ENCODE measurements at places on chromosomes 5 and 9.

DNA sequence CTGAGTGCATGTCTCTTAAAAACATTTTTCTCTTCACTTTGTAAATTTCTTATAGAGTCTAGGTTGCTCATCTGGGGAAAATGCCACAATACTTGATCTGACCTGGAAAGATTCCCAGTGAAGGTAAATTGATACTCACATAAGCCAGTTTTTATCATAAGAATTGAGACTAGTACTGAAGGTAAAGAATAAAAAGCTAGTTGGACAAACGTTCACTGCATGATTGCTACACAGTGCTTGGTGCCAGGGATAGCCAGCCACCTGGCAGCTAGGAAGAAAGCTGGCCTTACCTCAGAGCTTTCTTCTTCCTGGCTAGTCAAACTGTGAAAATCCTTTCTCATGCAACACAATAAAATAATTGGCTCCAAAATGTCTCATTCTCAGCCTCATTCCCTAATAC lies 77.1 kb downstream of the MUSK start:
- DNase-seq = no peak

- no peak for DNase-seq
These were observed 415.8 kb upstream of the PIK3R1 start for GRCh38 chr5:67799732-67800234.

- DNase-seq = no peak
These were observed 45.2 kb upstream of the FYB1 start for GRCh38 chr5:39264528-39264927.

GRCh38 chr5:173018358-173018757 lies 34.8 kb downstream of the ATP6V0E1 start:
- DNase-seq = no peak

DNA sequence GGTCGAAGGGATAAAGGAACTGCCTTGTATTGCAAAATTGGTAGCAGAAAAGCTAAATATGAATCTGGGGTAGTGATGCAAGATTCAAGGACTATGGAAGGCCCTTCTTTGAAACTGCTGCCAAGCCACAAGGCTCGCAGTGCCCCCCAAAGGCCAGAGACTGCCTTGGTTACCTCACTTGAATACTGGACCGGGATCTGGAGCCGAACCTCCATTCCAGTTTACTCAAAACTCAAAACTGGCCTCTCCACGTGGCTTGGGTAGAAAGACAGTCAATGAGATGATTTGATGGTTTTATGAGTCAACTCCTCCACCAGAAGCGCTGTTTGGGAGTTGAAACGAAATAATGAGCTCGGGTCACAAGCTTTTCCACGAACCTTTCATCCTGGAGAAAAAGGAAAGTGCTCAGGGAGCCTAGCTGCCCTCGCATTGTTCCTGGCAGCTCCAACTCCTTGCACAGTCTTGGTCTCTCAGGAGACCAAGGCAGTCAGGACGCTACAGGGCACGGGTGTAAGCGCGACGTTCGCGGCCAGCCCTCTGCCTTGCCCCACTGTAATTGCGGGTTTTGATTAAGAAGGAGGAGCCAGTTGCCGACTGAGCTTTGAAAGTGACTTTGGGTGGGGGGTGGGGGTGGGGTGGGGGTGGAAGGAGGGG lies 2.8 kb downstream of the ST8SIA4 start:
- no peak for DNase-seq

- DNase-seq = no peak
These were observed 17.8 kb upstream of the CEP72 start for GRCh38 chr5:594226-594860.

GRCh38 chr5:65790371-65791163 lies 68.6 kb downstream of the NLN start:
- no peak for DNase-seq

DNA sequence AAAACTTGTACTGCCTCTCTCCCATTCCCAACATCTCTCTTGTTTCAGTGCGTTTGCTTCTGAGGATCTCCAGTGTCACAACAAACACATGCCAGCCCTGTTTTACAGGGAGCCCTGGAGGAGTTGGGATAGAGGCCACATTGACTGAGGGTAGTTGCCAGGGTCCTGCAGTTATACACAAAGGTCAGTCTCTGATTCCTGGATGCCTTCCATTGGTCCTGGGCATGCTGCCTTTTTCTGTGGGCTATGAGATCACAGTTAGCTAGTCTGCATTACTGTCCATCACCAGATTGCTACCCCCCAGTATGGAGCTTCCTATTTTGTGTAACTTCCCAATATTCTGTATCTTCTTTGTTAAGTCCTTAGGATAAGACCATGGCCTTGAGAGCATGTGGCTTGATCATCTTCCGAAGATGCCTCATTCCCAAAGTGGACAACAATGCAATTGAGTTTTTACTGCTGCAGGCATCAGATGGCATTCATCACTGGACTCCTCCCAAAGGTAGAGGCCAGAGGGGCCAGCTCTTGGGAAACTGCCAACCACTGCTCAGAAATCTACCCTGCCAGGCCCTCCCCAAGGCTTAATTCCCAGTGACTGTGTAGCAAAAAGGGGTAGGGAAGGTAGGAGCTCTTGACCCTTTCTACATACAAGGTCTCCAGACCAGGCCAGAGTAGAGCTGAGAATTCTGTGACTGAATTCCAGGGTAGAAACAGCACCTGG lies 9.5 kb downstream of the NUDT2 start:
- peak; percentile 53 for DNase-seq

- DNase-seq = no peak
These were observed 17.0 kb upstream of the NTNG2 start for GRCh38 chr9:132144708-132145365.

- no peak for DNase-seq
These were observed 33.3 kb upstream of the DAPK1 start for GRCh38 chr9:87464110-87464991.

DNA sequence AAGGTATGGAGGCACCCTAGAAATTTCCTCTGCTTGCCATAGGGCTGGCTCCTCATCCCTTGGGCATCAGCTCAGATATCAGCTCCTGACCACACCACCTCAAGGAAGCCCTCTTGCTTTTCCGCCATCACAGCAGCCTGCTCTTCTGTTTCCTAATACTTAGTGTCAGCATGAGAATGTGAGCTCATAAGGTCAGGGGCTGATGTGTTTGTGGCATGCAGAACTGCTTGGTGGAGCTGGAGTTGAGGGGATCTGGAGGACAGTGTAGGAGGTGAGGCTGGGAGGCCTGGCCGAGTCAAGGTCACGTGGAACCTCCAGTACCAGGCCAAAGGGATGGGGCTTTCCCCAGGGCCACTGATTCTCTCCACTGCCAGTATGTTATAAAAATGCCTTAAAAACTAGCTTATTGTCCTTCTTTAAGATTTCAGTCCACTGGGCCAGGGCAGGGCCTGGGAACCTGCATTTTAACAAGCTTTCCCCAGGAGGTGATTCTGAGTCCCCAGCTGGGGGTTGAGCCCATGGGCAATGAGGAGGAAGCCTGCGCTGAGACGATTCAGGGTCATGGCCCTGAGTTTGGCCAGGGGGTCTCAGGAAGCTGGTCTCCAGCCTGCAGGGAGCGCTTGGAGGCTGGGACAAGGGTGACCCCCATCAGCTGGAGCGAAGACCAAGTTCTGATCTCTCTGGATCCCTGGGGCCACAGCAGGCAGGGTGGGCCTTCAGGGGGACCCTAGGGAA lies 28.6 kb downstream of the DAB2IP start:
- no peak for DNase-seq

DNA sequence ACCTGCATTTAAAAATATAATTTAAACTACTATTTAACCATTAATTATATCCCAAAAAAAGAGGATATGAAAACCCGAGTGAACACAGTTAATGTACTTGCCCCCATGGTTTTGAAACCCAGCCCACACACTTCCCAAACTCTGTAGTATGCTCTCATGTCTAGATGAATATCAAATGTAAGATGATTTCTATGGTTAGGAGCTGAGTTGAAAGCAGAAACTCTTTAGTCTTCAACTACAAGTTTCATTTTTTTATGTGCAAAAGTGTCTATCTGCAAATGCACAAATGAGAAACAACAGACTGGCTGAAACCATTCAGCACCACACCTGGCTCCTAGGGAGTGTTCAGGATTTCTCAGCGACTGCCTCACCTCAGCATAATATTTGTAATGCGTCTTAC lies 183.3 kb downstream of the SEMA5A start:
- DNase-seq = no peak

DNA sequence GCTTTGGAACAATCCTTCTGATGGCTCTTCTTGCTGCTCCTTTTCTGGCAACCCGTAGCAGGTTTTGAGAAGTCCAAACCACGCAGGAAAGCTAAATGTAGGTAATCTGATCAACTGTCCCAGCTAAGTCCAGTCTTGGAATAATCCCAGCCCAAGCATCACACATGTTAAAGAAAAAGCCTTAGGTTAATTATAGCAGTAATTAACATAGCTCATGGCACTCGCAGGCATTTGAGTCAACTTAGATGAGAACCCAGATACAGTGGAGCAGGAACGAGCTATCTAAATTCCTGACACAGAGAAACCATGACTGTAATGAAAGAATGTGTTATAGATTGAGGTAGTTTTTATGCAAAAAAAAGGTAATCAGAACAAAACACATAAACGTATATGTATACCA lies 844.8 kb downstream of the CDH9 start:
- no peak for DNase-seq

DNA sequence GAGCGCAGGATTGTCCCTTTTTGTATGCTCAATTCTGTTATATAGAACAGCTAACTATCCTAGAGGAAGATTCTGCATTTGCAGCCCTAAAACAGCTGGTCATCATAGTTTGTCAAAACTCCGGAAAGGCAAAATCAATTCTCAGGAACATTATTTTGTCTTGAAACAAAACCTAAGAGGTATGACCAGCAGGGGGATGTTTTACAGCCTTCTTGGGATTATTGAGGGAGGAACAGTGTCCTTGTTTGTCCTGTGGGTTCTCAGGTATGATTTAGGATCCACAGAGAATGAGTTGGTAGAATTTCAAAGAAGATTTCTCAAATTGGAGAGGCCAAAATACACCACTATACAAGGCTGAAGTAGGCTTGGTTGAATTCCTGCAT lies 136.4 kb downstream of the ZSWIM6 start:
- no peak for DNase-seq

GRCh38 chr5:79922626-79923025 lies 68.4 kb downstream of the MTX3 start:
- DNase-seq = no peak

DNA sequence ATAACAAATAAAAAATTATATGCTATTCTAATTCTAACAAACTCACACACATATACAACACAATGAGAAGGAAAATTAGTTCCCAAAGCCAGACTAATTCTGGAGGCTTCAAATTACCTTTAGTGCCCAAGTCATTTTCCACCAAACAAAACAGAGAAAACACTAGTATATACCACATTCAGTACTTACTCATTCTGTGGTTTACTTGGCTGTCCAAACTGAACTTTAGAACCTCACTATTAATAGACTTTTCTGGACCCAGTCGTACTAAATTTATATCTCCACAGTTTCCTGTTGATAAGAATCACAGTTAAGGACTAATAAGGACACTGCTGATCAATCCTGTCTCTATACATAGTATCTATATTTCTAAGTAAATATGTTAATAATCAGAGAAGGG lies 66.4 kb downstream of the SETX start:
- DNase-seq = no peak

- no peak for DNase-seq
These were observed 156.9 kb downstream of the COL23A1 start for GRCh38 chr5:178433273-178433775.

- DNase-seq = no peak
These were observed 317.6 kb downstream of the CWC27 start for GRCh38 chr5:65086234-65086890.

DNA sequence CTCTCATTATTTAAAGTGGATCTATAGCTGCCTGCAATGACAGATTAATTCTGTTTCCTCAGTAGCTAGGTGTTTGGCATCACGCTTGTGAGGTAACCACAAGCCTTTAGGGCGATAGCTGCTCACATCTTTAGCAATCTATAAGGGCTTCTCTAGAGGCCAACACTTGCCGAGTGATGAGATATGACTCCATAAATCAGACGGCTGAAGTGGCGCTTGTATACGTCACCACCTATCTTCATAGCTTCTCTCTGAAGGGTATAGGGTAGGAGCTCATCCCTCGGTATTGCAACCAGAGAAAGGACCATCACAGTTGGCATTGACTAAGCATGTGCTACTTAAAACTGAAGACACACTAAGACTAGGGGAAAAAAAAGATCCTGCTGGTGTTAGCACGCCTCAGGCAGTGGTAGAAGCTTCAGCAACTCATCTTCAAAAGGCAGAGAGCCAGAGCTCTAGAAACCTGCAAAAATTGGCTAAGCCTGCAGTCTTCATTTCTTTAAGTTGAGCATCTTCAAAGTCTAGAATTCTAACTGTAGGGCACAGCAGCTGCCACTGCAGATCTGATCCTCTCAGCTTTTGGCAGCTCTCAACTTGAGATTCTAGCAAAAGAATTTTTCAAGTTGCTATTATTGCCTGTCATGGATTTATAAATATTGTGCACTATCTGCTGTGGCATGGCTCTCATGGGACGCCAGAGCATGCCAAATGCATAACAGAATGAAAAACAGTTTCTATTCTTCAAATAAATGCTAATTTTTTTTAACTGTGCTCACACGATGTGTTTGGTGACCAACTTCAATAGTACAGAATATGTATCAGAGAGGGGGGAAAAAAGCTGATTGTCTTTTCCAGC lies 37.5 kb downstream of the PSMB7 start:
- DNase-seq = no peak

DNA sequence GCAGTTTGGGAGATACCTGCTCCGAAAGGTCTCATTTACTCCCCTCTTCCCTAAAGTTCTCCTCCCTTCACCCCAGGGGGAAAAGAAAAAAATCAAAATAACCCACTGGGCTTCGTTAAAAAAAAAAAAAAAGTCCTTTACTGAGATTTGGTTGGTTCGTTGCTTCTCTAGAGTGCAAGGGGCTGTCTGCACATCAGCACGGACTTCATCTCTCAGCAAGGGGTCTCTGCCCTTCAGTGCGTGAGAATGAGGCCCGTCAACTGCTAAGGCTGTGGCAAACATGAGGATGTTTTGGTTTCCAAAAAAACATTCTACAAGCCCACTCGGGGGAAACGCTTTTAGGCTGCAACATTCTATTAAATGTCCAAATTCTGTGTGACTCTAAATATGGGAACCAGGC lies 10.0 kb downstream of the BARHL1 start:
- DNase-seq = no peak

DNA sequence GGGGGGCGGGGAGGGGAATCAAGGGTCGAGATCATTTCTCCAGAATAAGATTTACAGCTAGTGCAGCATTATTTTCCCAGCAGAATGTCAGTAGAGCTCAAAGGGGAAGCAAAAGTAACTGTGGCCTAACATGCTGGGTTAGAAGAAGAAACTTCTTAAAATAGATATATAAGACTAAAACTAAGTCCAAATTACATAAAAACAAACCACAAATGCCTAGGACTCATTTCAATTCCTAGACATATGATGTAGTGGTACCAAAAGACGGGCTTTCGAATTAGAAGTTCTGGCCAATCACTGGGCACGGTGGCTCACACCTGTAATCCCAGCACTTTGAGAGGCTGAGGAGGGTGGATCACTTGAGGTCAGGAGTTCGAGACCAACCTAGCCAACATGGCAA lies 20.8 kb upstream of the MELK start:
- DNase-seq = no peak
